Activated naive CD8-positive, alpha-beta T cell treated with anti-CD3 and anti-CD28 coated beads, Interleukin-2, amount 50 U/mL, for 24 hours (primary cell): ENCODE measurements at places on chromosomes 13 and 19.

GRCh38 chr13:113078902-113079780 is 26.4 kb upstream of the F7 start:
- no peaks in the 10 kb centered on the region for H3K36me3 ChIP-seq
- no peak overlapping the region for H3K27ac ChIP-seq
- no peaks in the 10 kb centered on the region for H3K4me1 ChIP-seq
- H3K27me3 ChIP-seq: no peaks in the 10 kb centered on the region
- H3K4me3 ChIP-seq: no peak overlapping the region

- peak overlapping the region; percentile 89 for H3K27ac ChIP-seq
- peak; percentile 87 for DNase-seq
- H3K36me3 ChIP-seq: peaks cover 19% of the 10 kb centered on the region
- no peaks in the 10 kb centered on the region for H3K27me3 ChIP-seq
- peak overlapping the region; percentile 85 for H3K4me3 ChIP-seq
- H3K4me1 ChIP-seq: peaks cover 43% of the 10 kb centered on the region
These were observed 722 bp upstream of the ICAM1 start for GRCh38 chr19:10270180-10270615.

DNA sequence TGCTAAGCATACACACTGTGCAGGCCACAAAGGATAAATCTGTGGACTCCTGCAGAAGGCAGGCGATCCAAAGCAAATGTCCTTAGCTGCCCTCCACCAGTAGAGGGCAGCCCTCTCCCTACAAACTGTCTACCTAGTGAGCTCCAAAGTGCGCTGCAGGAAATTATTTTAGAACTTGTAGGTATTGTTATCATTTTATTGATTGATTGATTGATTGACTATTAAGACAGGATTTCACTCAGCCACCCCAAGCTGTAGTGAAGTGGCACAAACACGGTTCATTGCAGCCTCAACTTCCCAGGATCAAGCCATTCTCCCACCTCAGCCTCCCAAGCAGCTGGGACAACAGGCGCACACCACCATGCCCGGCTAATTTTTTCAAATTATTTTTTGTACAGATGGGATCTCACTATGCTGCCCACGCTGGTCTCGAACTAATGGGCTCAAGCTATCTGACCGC is 37.3 kb downstream of the RNF6 start:
- H3K4me3 ChIP-seq: no peak overlapping the region
- peak overlapping the region; percentile 76 for H3K27ac ChIP-seq
- H3K27me3 ChIP-seq: no peaks in the 10 kb centered on the region
- no peaks in the 10 kb centered on the region for H3K36me3 ChIP-seq
- peaks cover 26% of the 10 kb centered on the region for H3K4me1 ChIP-seq
- DNase-seq: peak; percentile 68

- H3K4me1 ChIP-seq: peaks cover 29% of the 10 kb centered on the region
- H3K27ac ChIP-seq: no peak overlapping the region
- H3K27me3 ChIP-seq: no peaks in the 10 kb centered on the region
- no peaks in the 10 kb centered on the region for H3K36me3 ChIP-seq
- H3K4me3 ChIP-seq: no peak overlapping the region
These were observed 57.1 kb downstream of the ALOX5AP start for GRCh38 chr13:30792285-30793000.

GRCh38 chr13:33264620-33264978 is 21.0 kb downstream of the STARD13 start:
- no peaks in the 10 kb centered on the region for H3K27me3 ChIP-seq
- H3K4me3 ChIP-seq: no peak overlapping the region
- no peak overlapping the region for H3K27ac ChIP-seq
- H3K36me3 ChIP-seq: no peaks in the 10 kb centered on the region
- no peak for DNase-seq

DNA sequence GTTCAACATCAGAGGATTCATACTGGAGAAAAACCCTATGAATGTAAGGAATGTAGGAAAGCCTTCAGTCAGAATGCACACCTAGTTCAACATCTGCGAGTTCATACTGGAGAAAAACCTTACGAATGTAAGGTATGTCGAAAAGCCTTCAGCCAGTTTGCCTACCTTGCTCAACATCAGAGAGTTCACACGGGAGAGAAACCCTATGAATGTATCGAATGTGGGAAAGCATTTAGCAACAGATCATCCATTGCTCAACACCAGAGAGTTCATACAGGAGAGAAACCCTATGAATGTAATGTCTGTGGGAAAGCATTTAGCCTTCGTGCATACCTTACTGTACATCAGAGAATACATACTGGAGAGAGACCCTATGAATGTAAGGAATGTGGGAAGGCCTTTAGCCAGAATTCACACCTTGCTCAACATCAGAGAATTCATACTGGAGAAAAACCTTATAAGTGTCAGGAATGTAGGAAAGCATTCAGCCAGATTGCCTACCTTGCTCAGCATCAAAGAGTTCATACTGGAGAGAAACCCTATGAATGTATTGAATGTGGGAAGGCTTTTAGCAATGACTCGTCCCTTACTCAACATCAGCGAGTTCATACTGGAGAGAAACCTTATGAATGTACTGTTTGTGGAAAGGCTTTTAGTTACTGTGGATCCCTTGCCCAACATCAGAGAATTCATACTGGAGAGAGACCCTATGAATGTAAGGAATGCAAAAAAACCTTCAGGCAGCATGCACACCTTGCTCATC is 15.4 kb downstream of the ZNF570 start:
- no peak for DNase-seq
- H3K4me3 ChIP-seq: no peak overlapping the region
- no peaks in the 10 kb centered on the region for H3K27me3 ChIP-seq
- H3K4me1 ChIP-seq: no peaks in the 10 kb centered on the region
- no peak overlapping the region for H3K27ac ChIP-seq
- peaks cover 78% of the 10 kb centered on the region for H3K36me3 ChIP-seq

GRCh38 chr19:44687888-44688287 is 11.1 kb upstream of the CEACAM16 start:
- no peak overlapping the region for H3K4me3 ChIP-seq
- no peak for DNase-seq
- H3K36me3 ChIP-seq: no peaks in the 10 kb centered on the region
- H3K27ac ChIP-seq: no peak overlapping the region
- H3K4me1 ChIP-seq: peaks cover 50% of the 10 kb centered on the region

DNA sequence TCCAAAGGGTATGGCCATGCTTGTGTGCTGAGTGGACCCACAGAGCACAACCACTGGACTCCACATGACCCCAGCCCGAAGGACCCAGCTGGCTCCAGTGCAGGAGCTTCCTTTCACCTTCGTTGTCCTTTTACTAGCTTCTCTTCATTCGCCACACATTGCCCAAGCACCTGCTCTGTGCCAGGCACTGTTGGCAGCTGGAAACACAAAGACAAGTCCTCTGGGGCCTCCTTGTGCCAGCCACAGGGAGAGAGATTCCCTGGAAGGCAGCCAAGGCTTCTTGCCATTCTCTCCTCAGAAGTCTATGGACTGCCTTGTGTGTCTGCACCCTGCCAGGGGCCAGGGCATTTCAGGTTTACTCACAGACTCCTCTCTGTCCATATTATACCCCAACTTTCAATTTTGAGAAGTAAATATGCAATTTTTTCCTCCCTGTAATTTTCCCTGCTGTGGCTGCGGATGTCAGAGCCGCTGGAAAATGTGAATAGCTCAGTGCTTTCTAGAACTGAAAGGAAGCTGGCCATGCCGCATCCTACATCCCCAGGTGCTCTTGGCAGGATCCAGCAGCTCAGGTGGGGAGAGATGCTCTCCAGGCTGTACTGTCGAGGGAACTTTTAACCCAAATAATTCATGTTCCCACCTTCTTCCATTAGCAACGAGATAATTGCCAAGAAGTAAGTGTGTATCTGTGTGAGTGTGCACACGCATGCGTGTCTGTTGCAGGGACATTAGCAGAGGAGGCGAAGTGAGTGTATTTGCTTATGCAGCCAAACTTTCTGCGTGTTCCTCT is 57.2 kb downstream of the CHST8 start:
- no peak overlapping the region for H3K4me3 ChIP-seq
- no peaks in the 10 kb centered on the region for H3K36me3 ChIP-seq

GRCh38 chr19:29054886-29055675 is 157.9 kb downstream of the UQCRFS1 start:
- DNase-seq: no peak
- H3K4me3 ChIP-seq: no peak overlapping the region
- H3K36me3 ChIP-seq: no peaks in the 10 kb centered on the region
- no peak overlapping the region for H3K27ac ChIP-seq

DNA sequence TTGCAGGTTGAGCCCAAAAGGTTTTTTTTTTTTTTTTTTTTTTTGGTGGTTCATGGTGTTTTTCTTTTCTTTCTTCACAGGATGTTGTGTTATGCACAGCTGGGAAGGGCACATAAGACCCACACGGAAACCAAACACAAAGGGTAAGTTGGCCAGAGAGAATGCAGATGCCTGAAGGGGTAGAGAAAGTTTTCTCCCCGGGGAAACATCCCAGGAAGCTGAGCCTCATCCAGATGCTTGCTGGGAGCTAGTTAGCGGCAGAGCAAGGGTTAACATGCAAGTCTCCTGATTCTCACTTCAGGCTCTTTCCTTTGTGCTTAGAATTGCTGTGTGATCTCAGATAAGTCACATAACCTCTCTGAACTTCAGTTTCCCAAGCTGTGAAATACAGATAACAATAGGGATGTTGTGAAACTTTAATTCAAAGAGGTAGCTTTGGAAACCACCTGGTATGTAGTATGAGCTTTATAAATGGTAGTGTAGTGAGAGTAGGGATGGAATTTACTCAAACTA is 3.1 kb downstream of the ADGRE1 start:
- peaks cover 2% of the 10 kb centered on the region for H3K27me3 ChIP-seq
- peaks cover 19% of the 10 kb centered on the region for H3K36me3 ChIP-seq
- H3K4me3 ChIP-seq: no peak overlapping the region
- DNase-seq: no peak

- no peak for DNase-seq
- no peak overlapping the region for H3K4me3 ChIP-seq
- no peaks in the 10 kb centered on the region for H3K36me3 ChIP-seq
- H3K4me1 ChIP-seq: no peaks in the 10 kb centered on the region
- peaks cover 16% of the 10 kb centered on the region for H3K27me3 ChIP-seq
These were observed 9.3 kb upstream of the CPAMD8 start for GRCh38 chr19:17035842-17036424.

DNA sequence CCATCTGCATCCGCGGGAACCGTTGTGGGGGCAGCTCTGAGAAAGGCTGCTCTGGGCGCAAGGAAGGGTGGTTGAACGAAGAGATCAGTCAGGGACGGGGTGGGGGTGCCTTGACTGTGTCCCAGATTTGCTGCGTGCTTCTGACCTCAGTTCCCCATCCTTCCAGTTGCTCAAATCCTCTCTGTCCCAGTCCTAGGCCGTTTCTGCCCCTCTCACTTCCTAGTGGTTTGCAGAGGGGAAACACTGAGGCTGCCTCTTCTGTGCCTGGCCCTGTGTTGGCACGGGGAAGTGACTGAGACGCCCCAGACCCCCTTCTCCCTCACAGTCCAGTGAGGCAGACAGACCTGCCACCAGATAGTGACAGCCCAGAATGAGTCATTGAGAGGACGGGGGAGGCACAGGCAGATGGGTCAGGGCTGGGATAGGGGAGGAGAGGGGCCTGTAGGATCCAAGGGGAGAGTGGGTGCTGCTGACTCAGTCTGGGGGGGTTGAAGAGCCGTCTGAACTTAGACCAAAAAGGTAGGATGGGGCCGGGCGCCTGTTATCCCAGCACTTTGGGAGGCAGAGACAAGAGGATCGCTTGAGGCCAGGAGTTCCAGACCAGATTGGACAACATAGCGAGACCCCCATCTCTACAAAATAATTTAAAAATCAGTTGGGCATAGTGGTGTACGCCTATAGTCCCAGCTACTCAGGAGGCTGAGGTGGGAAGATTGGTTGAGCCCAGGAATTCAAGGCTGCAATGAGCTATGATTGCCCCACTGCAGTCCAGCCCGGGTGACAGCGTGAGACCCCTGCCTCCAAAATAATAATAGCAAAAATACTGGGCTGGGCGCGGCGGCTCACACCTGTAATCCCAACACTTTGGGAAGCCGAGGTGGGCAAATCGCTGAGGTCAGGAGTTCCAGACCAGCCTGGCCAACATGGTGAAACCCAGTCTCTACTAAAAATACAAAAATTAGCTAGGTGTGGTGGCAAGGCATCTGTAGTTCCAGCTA is 26.5 kb downstream of the NUMBL start:
- peaks cover 8% of the 10 kb centered on the region for H3K36me3 ChIP-seq
- H3K27me3 ChIP-seq: no peaks in the 10 kb centered on the region
- H3K4me3 ChIP-seq: peak overlapping the region; percentile 76

- H3K27me3 ChIP-seq: no peaks in the 10 kb centered on the region
- H3K4me3 ChIP-seq: no peak overlapping the region
- no peak overlapping the region for H3K27ac ChIP-seq
- peak; percentile 1 for DNase-seq
- no peaks in the 10 kb centered on the region for H3K36me3 ChIP-seq
These were observed 6.0 kb downstream of the FAM187B start for GRCh38 chr19:35222373-35223015.

- no peak overlapping the region for H3K4me3 ChIP-seq
- H3K4me1 ChIP-seq: no peaks in the 10 kb centered on the region
- DNase-seq: no peak
- H3K36me3 ChIP-seq: peaks cover 43% of the 10 kb centered on the region
- no peak overlapping the region for H3K27ac ChIP-seq
- H3K27me3 ChIP-seq: no peaks in the 10 kb centered on the region
These were observed 70.1 kb downstream of the TDRD3 start for GRCh38 chr13:60467098-60467497.

- no peak overlapping the region for H3K4me3 ChIP-seq
- no peak overlapping the region for H3K27ac ChIP-seq
- DNase-seq: no peak
- peaks cover 6% of the 10 kb centered on the region for H3K4me1 ChIP-seq
- no peaks in the 10 kb centered on the region for H3K36me3 ChIP-seq
These were observed 6.0 kb downstream of the RDH8 start for GRCh38 chr19:10019246-10019645.

GRCh38 chr13:50033725-50034124 is 18.5 kb downstream of the KCNRG start:
- H3K27ac ChIP-seq: no peak overlapping the region
- DNase-seq: no peak

DNA sequence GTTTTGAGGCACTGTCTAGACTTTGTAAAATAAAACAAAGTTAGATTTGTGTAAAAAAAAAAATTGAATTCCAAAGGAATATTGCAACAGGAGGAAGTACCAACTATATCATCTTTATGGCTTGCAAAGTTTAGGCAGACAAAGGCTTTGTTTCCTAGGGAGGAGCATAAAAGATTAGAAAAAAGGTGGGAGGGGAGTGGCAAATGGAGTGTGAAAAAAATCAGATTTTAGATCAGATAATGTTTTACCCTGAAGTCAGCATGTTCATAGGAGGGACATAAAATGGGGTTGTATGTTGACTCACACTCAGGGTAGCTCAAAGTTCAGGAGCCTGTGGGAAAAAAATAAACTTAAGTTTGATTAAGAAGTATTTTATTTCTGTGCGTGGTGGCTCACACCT is 3.7 kb downstream of the ZNF85 start:
- no peak overlapping the region for H3K4me3 ChIP-seq
- peaks cover 17% of the 10 kb centered on the region for H3K4me1 ChIP-seq
- H3K36me3 ChIP-seq: peaks cover 39% of the 10 kb centered on the region
- no peak for DNase-seq
- no peaks in the 10 kb centered on the region for H3K27me3 ChIP-seq

DNA sequence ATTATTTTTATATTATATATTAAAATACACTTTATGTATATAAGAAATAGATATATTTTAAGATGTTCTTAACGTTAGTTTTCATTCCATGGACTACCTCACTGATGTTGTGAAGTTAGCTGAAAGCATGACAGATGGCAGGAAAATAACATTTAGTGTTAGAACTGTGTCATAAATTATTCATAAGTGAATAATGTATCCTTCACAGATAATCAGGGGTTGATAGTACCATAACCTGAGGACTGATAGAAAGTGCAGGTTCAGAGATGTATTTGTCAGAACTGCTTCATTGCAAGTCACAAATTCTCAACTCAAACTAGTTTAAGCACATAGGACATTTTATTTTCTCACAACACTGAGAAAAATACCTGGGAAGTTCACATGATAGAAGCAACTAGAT is 14.6 kb upstream of the DIAPH3 start:
- H3K36me3 ChIP-seq: no peaks in the 10 kb centered on the region
- DNase-seq: no peak
- H3K27ac ChIP-seq: no peak overlapping the region
- H3K4me1 ChIP-seq: no peaks in the 10 kb centered on the region
- no peak overlapping the region for H3K4me3 ChIP-seq
